ENCODE measurements at places on chromosomes 11 and 22.

DNA sequence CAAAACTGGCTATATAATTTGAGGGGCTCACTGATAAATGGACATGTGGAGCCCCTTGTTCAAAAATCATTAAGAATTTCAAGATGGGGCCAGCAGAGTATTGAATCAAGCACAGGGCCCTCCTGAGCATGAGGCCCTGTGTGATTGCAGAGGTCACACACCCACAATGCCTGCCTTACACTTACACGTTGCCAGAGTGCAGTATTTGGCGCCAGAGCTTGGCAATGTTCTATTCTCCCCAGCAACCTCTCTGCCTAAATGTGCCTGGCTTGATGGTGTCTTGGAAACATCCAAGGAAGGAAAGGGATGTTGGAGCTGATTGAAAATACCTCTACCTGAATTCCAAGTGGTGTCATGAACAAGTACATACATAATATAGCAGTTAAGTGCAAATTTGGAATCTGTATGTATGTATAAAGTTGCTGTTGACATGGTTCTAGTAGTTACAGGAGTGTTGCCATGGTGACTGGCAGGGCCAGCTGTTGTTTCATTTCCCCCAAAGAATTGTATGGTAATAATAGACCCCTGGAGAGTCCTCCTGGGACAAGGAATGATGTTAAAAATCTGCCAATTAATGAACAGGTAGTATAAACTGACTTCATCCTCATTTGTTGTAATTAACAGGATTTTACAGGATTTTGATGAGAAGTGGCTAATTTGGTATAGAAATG, 205.7 kb upstream of the NAV2 start:
- DNase-seq: no peak

DNA sequence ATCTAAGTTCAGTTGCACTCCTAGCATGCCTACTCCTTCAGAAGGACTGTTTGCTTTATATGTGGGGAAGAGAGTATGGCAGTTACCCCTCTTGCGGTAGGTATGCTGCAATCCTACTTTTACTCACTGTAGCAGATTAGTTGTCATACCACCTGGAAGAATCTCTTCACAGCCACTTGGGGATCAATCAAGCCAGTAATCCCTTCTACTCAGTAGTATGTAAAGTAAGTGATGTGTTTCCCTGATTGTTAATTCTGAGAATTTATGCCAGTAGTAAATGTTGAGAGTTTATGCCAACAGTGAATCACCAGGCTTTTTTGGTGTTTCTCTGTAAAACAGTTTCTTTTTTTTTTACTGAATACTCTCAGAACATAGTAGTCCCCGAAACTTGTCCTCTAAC, 34.4 kb downstream of the PRMT3 start:
- DNase-seq: no peak

DNA sequence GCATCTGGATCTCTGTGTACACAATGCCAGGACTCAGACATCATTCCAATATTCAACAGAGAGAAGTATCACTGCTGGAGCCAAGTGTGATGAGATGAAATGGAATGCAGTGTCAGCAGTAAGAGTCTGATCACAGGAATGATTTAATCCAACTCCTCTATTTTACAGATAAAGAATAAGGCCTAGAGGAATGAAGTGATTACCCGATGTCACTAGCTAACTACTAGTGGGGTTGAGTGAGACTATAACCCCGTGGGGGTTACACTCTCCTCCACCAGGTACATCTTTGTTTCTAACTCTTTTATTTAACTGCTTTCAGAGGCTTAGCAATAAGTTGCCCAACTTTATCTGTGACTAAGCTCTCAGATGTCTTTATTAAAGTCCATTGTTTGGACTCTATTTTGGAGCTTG, 94.2 kb upstream of the FAT3 start:
- DNase-seq: no peak

DNA sequence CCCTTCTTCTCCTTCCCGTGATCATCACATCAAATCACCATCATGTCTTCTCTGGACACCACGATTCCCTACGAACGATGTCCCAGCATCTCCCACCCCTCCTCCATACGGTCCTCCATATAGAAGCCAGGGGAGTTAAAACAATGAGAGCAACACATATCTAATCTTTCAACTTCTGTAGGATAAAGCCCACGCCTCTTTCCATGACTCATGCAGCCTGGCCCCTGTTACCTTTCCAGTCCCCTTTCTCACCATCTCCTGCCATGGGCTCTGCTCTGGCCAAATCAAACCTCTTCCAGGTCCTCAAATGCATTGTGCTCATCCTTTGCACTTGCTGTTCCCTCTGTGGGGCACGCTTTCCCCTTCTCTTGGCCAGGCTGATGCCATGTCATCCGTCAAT, 23.6 kb downstream of the RPS6KA4 start:
- no peak for DNase-seq

- no peak for DNase-seq
These were observed 45.0 kb downstream of the CWC15 start for GRCh38 chr11:94928117-94928990.

DNA sequence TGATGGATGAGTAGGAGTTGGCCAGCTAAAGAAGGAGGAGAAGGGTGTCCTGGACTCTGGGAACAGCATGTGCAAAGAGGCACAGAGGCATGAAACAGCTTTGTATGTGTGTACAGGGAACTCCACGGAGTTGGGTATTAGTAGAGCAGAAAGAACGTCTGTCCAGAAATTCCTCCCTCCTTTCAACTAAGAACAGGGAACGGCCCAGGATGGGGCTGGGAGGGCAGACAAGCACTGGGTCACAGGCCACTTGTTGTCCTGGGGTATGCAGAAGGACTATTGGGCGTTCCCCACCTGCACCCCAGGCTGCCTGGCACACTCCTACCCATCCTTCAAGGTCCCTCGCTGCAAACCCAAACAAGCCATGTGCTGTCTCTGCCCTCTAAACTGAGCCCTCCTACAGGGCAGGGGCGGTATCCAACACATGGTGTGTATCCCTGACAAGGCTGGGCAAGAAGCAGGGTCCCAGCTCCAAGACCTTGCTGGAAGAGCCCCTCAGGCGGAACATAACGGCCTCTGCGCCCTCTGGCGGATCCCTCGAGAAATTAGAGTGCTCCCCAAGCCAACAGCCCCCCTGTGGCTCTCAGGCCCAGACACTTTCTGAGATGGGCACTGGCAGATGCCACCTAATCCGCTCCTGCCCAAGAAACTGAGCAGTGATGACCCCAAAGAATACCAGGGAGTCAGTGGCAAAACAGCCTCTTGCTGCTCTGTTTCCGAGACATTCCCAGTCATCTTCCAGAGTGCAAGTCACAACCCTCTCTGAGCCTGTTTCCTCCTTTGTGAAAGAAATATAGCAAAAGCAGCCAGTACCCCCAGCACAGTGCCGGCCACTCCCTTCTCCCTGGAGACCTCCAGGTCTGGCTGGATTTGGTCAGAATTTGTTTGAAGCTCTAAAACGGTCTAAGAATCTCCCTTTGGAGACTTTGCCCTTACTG, 1.6 kb upstream of the ELFN2 start:
- no peak for DNase-seq

DNA sequence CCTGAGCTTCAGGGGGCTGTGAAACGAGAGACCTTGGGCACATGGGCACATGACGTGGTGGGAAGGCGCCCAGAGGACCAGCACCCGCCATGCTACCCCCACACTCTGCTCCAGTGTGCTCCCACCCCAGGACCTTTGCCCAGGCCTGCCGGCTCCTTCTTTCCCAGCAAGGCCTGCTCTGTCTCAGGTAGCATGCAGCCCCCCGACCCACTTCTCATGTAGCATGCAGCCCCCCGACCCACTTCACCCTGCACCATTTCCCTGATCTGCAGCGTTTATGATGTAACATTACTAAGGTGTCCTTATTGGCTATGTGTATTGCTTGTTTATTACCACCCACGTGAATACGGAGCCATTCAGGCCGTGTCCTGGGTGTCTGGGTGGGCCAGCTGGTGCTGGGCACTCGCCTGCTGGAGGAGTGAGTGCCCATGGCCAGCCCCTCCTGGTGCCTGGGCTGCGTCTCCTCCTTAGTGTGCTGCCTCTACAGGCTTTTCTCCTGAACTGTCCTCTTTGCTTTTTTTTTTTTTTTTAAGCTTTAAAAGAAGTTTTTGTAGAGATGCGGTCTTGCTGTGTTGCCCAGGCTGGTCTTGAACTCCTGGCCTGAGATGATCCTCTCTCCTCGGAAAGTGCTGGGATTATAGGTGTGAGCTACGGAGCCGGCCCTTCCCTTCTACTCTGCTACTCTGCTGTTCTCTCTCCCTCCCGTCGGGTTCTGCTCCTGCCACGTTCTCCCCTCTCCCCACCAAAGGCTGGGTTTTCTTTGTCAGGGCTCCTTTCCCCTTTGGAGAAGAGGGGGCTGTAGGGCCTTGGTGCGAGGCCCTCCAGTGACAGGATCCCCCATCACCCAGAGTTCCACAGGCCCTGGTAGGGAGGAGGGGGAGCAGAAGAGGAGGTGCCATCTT, 29.4 kb downstream of the LRP5 start:
- DNase-seq: no peak

DNA sequence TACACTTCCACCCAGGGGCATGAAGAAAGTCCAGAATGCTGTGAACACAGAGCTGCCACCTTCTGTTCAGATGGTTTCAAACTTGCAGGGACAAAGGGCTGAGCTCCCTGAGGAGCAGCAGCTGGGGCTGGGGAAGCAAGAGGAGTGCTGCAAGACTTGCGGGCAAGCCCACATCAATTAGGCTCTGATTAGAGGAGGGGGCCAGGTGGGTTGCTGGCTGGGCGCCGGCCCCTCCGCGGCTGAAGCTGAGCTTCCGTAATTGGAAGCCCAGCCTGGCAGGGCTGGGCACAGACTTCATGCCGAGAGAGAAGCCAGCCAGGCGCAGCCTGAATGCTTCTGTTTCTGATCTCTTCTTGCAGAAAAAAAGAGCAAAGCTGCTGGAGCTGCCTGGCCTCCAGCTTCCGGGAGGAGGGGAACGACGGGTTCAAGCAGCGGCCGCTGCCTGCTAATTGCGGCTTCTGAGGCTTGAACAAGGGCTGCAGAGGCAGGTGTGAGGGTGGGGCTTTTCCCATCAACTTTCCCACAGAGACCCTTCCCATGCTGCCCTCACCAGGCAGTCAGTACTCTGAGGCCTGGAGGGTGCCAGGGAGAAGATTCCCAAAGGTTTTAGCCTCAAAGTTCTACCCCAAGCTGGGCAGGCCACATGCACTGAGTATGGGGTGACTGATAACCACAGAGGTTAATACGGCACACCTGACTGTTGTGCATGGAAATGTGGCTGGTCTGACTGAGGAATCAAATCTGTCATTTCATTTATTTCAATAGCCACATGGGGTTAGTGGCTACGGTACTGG, 91.1 kb upstream of the LMO1 start:
- peak; percentile 49 for DNase-seq

DNA sequence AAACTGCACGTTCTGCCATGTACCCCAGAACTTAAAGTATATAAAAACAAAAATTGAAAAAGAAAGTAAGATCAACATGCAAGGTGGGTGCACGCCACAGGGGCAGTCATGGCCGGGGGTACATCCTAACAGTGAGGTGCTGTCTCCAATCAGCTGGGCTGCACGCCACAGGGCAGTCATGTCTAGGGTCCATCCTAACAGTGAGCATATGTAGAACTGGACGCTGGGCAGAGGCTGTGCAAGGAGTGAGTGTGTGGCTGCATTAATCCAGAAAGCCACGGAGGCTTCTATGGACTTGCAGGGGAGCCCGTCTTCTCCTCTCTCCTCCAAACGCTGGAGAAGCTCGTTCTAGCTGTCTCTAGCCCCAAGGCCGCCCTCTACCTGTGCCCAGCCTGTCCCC, 1105.0 kb downstream of the BRD1 start:
- no peak for DNase-seq

GRCh38 chr22:29477723-29478318, 2.2 kb upstream of the NEFH start:
- DNase-seq: no peak

- no peak for DNase-seq
These were observed 261.5 kb downstream of the BRD1 start for GRCh38 chr22:49566141-49566541.

- no peak for DNase-seq
These were observed 82.0 kb downstream of the CELSR1 start for GRCh38 chr22:46455446-46455845.

DNA sequence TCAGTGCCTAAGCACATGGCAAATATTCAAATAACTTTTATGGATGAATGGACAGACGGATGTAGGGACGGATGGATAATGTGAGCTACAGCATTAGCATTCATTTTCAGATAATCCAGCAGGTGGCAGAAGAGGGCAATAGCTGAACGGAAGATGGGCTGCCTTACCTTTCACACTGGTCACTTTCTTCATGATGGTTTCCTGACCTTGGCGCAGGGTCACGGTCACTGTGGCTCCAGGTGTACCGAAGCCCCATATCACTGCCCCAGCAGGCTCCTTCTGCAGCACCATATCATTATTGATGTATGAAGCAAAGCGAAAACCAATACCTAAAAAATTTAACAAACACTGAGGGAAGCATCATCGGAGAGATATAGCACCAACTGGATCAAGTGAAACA, 4.3 kb downstream of the SIAE start:
- peak; percentile 54 for DNase-seq

GRCh38 chr11:82701847-82702520, 31.7 kb downstream of the FAM181B start:
- DNase-seq: peak; percentile 77

GRCh38 chr11:120797143-120797542, 226.8 kb upstream of the TBCEL start:
- DNase-seq: no peak

DNA sequence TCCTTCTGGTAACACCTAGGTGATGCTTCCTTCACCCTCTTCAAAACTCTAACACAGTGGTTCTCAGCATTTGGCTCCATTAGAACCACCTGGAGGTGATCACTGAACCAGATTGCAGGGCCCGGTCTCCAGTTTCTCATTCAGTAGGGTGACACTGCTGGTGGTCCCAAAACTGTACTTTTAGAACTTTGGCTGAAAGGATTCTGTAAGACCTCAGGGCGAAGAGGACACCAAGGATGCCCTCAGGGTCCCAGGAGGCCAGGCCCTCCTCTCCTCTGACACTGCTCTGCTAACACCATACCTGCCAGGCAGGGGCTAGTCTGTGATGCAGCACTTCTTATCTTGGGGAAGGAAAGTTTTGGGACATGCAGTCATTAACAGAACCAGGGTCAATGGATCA, 9.0 kb downstream of the VSTM5 start:
- no peak for DNase-seq

DNA sequence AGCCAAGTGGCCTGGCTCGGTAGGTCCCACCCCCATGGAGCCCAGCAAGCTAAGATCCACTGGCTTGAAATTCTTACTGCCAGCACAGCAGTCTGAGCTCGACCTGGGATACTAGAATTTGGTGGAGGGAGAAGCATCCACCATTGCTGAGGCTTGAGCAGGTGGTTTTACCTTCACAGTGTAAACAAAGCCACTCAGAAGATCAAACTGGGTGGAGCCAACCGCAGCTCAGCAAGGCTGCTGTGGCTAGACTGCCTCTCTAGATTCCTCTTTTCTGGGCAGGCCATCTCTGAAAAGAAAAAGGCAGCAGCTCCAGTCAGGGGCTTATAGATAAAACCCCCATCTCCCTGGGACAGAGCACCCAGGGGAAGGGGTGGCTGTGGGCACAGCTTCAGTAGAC, 22.3 kb upstream of the OR5B21 start:
- no peak for DNase-seq

DNA sequence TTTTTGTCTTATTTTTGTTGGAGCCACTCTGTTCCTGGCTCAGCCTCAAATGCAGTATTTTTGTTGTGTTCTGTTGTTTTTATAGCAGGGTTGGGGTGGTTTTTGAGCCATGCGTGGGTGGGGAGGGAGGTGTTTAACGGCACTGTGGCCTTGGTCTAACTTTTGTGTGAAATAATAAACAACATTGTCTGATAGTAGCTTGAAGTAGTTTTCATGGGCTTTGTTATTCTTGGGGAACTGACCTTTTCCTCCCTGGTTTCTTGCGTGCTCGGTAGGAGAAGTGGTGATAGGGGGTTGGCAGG, 6.0 kb upstream of the MCM5 start:
- DNase-seq: no peak
